A549 (cell line): ENCODE measurements at places on chromosomes 3 and 15.

GRCh38 chr3:193977622-193978021 is 158.3 kb upstream of the HES1 start:
- DNase-seq: no peak

DNA sequence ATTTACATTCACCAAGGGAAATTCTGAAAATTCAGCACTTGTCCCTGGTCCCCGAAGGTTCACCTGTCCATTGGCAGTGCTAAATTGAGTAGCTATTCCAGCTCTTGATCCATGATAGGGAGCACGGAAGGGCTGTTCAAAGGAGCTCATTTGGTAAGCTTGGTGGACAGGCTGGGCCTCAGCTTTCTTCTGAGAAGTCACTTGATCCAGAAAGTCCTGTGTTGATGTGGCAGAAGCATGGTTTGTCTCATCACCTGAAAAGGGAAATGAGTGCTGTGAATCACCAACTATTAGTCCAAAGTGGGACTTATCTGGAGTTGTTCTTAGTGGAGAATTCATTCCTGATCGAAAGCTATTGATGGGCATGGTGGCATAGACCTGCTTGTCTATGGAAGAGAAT is 19.9 kb upstream of the SLC12A8 start:
- no peak for DNase-seq

GRCh38 chr3:152155246-152156020 is 113.3 kb upstream of the MBNL1 start:
- DNase-seq: no peak

DNA sequence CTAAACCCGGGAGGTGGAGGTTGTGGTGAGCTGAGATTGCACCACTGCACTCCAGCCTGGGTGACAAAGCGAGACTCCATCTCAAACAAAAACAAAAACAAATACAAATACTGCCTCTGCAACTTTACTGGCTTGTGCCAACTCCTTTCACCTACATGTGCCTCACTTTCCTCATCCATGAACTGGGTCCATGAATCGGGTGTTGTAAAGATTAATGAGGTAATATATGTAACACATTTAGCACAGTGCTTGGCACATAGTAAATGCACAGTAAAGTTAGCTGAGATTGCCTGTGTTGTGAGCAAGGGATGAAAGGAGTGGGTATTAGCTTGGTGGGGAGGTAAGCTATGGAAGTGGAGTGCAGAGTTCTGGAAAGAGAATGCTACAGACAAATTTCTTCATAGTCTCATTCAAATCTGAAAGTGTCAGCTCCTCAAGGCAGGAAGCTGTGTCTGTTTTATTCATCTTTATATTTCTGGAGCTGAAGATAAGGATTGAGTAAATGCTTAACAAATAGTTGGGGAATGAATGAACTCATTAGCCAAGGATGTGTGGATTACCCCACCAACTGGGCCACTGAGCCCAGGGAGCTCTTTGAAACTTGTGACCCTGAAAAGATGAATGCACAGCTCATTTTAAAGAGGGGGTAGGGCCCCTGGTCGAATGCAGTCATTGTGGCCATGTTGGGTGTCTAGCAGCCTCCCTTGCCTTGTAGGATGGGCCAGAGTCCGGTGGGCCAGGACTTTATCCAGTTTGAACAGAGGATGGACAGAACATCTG is 7.7 kb upstream of the CDCP1 start:
- no peak for DNase-seq

DNA sequence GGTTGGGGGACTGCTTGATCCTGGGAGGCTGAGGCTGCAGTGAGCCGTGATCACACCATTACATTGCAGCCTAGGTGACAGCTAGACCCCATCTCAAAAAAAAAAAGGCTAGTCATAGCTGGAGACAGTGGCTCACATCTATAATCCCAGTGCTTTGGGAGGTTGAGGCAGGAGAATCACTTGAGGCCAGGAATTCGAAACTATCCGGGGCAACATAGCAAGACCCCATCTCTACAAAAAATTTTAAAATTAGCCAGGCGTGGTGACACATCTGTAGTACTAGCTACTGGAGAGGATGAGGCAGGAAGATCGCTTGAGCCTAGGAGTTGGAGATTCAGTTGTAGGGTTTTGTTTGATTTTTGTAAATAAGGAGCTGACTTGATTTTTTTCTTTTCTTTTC is 45.6 kb downstream of the KNL1 start:
- no peak for DNase-seq
